ENCODE measurements at places on chromosomes 5 and 9. TPM values are rescaled to one million over a fixed set of nuclear protein-coding genes. Genes with fewer than 3 reads are reported as not detected.
A peak's percentile ranks its signal among the peaks of the same experiment; 100 is the strongest.

CLIC3 gene
- not detected for total RNA-seq

DNA sequence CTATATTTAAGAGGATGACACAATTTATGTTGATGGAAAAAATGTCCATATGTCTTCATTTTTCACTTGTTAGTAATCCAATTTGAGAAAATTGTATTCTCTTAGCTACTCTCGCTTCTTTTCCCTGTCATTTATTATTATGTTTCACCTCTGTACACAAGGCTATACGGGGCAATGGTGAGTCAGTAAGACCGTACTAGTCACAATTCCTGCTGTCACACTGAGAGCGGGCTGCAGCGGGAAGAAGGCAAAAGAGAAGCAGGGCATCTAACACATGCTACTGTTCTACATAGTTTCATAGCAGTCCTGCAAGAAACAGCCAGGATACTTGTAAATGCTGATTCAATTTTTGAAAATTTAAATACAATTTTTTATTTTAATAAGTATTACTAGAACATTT lies 23.3 kb upstream of the PRDM9 start:
- H3K36me3 ChIP-seq, result no peaks in the 10 kb centered on the region
- H3K27ac ChIP-seq, result no peak overlapping the region
- DNase-seq, result no peak
- no peak overlapping the region for H3K4me3 ChIP-seq

- DNase-seq, result no peak
- no peaks in the 10 kb centered on the region for H3K36me3 ChIP-seq
- peaks cover 26% of the 10 kb centered on the region for H3K27me3 ChIP-seq
- H3K4me3 ChIP-seq, result no peak overlapping the region
These were observed 25.8 kb upstream of the LECT2 start for GRCh38 chr5:135980620-135981019.

GRCh38 chr5:31378838-31379237 lies 153.1 kb downstream of the DROSHA start:
- no peak overlapping the region for H3K4me3 ChIP-seq
- no peaks in the 10 kb centered on the region for H3K4me1 ChIP-seq
- H3K36me3 ChIP-seq, result no peaks in the 10 kb centered on the region
- DNase-seq, result no peak
- H3K27me3 ChIP-seq, result peaks cover 3% of the 10 kb centered on the region

DNA sequence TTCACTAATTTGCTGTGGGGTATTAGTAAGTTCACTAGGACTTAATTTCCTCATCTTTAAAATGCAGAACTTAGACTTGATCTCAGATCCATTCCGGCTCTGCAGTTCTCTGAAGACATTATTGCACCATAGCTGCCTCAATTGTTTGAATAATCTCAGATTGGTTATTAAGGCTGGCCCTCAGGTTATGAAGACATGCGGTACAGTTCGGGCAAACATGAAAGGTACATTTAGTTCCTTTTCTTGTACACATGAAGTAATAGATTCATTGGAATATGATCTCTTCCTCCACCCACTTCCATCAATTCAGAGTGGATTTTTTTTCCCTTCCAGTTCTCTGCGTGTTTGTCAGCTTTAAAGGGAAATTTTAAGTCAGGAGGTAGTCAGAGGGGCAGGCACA lies 28.0 kb downstream of the ATP6V0E1 start:
- H3K27ac ChIP-seq, result peak overlapping the region; percentile 58
- H3K4me1 ChIP-seq, result peaks cover 58% of the 10 kb centered on the region
- H3K4me3 ChIP-seq, result no peak overlapping the region
- DNase-seq, result no peak
- peaks cover 16% of the 10 kb centered on the region for H3K36me3 ChIP-seq

IL17B gene
- not detected for total RNA-seq

DNA sequence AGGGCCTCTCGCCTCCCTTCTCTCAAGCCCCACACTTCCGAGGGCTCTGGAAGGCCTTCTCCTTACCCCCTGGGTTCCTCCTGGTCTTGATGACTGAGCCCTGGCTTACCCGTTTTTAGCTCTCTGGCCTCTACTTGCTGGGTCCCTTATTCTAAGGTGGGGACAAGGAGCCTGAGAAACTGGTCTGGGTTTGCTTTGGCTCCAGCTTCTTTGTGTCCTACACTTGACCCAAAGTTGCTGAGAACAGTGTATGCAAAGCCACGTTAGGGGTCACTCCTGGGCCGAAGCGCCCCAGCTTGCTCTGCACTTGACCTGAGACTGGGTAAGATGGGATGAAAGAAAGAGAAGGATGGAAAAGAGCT lies 788 bp downstream of the ZNF346 start:
- peaks cover 34% of the 10 kb centered on the region for H3K4me1 ChIP-seq
- H3K27me3 ChIP-seq, result no peaks in the 10 kb centered on the region
- H3K36me3 ChIP-seq, result peaks cover 8% of the 10 kb centered on the region
- peak; percentile 19 for DNase-seq

IFNB1 gene
- total RNA-seq, result 2.2 TPM

DDX4 gene
- total RNA-seq, result not detected

DNA sequence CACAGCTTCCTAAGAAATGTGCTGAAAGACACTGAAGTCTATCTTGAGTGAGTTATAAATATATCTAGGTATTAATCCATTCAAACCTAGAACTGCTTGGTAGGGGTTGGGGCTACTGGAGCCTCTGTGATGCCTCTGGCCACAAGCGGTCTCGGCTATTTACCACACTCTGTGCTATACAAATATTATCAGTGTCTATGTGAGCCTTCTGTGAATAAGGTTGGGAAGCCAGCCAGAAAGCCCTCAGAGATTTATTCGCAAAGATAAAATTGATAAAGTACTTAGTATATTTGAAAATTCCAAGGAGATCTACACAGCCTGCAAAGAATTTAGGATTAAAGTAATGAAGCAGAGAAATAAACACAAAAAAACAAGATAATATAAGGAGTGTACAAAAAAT lies 41.4 kb downstream of the LIFR start:
- H3K27ac ChIP-seq, result no peak overlapping the region
- no peaks in the 10 kb centered on the region for H3K4me1 ChIP-seq
- no peaks in the 10 kb centered on the region for H3K36me3 ChIP-seq
- no peak for DNase-seq
